ENCODE measurements at places on chromosomes 5 and 9. TPM values are rescaled to one million over a fixed set of nuclear protein-coding genes. Genes with fewer than 3 reads are reported as not detected.
A peak's percentile ranks its signal among the peaks of the same experiment; 100 is the strongest.

GRCh38 chr9:38386319-38386895, 6.1 kb upstream of the ALDH1B1 start:
- no peak for DNase-seq
- no peaks in the 10 kb centered on the region for H3K36me3 ChIP-seq
- peak overlapping the region; percentile 99 for H3K27ac ChIP-seq
- H3K4me3 ChIP-seq: no peak overlapping the region
- no peaks in the 10 kb centered on the region for H3K27me3 ChIP-seq

DNA sequence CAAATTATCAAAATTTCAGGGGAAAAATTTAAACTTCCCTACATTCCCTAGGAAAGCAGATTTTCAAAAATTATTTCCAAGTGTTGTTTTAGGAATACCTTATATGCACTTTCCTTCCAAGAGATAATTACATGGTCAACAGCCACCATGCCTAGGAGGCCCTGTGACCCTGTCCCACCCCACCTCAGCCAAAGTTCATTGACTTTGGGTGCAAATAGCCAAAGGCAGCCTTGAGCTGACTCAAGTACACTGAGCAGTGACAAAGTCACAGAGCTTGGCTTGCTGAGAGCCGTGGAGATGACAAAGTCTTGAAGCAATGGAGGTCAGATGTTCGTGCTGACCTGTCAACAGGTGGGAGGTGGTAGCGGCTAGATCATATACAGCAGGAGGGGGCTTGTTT, 24.3 kb upstream of the FBP1 start:
- no peaks in the 10 kb centered on the region for H3K4me1 ChIP-seq
- H3K27me3 ChIP-seq: no peaks in the 10 kb centered on the region
- no peak overlapping the region for H3K4me3 ChIP-seq
- DNase-seq: no peak

DNA sequence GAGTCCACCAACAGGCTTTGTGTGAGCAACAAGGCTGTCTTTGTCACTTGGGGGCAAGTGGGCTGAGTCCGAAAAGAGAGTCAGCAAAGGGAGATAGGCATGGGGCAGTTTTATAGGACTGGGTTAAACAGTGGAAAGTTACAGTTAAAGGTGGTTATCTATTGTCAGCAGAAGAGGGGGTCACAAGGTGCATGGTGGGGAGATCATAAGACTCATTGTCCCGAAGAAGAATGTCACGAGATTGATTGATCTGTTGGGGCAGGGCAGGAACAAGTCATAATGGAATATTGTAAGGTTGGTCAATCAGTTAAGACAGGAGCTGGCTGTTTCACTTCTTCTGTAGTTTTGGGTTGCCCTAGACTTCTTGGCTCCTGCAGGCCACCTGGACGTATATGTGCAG, 7.6 kb upstream of the HMGCS1 start:
- H3K4me3 ChIP-seq: no peak overlapping the region
- no peak for DNase-seq
- no peak overlapping the region for H3K27ac ChIP-seq

Gene PCDHGB6
- 9.5 TPM for total RNA-seq

Gene DNAJB5
- total RNA-seq: 96.0 TPM

GRCh38 chr5:75844301-75844700, 127.1 kb upstream of the POC5 start:
- no peaks in the 10 kb centered on the region for H3K27me3 ChIP-seq
- no peak overlapping the region for H3K4me3 ChIP-seq
- no peaks in the 10 kb centered on the region for H3K4me1 ChIP-seq

GRCh38 chr9:104856413-104856941, 71.5 kb downstream of the ABCA1 start:
- H3K36me3 ChIP-seq: no peaks in the 10 kb centered on the region
- no peak overlapping the region for H3K4me3 ChIP-seq
- no peak overlapping the region for H3K27ac ChIP-seq

DNA sequence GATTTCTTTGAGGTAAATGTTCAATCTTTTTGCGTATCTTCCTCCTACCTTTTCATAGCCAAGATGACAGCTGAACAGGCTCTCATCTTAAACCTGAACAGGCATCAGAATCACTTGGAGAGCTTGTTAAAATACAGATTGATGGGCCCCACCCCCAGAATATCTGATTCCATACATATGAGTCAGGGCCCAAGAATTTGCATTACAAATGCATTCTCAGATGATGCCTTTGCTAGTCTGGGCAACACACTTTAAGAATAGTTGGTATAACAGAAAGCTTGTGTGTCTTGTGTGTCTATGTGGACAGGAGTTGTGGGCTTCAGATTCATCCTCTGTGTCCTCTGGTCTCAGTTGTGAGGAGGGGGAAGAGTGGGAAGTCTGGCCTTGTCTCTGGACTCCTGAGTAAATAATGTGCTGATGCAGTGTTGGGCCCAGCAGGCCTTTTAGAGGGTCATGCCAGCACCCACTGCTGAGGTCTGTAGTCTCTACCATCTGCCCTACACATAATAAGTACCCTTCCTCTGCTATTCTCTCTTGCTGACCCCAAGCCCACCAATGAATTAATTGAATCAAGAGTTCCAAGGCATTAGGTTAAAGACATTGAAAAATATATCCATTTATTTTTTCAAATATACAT, 43.1 kb downstream of the PTCD2 start:
- DNase-seq: no peak
- H3K27ac ChIP-seq: no peak overlapping the region
- H3K27me3 ChIP-seq: no peaks in the 10 kb centered on the region
- H3K4me1 ChIP-seq: no peaks in the 10 kb centered on the region

- no peak for DNase-seq
- H3K4me1 ChIP-seq: peaks cover 4% of the 10 kb centered on the region
- no peaks in the 10 kb centered on the region for H3K36me3 ChIP-seq
- H3K27me3 ChIP-seq: no peaks in the 10 kb centered on the region
- H3K27ac ChIP-seq: no peak overlapping the region
- H3K4me3 ChIP-seq: no peak overlapping the region
Observed at GRCh38 chr5:96144289-96144688, 182.6 kb upstream of the ELL2 start.

Gene SPATA6L
- total RNA-seq: 6.7 TPM

DNA sequence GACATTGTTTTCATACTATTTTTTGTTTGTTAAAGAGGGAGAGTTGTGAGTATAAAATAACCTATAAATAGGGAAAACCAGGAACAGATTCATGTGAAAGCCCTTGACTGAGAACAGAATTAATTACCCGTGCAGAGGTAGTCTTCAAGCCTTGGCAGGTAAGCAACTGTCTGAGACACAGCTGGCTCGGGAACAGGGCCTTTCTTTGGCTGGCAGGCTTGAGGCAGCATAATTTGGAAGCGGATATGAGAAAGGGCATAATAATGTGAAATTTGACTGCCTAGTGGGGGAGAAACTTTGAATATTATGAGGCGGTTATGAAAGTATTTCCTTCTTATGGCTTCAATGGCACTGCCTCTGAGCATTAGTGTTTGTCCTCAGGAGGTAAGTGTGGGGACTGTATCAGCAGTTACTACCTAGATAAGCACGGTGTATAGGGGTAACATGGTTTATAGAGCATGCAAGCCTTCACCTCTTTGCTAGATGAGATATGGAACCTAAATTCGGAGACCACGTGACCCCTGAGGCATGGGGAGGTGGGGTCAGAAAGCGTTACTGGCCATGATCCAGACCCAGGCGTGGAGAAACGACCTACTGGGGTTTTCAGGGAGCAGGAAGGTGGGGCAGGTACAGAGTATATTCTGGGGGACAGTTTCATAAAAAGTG, 210.2 kb upstream of the GAS1 start:
- no peak overlapping the region for H3K4me3 ChIP-seq
- H3K36me3 ChIP-seq: no peaks in the 10 kb centered on the region
- H3K27me3 ChIP-seq: no peaks in the 10 kb centered on the region
- no peak for DNase-seq
- peaks cover 4% of the 10 kb centered on the region for H3K4me1 ChIP-seq

DNA sequence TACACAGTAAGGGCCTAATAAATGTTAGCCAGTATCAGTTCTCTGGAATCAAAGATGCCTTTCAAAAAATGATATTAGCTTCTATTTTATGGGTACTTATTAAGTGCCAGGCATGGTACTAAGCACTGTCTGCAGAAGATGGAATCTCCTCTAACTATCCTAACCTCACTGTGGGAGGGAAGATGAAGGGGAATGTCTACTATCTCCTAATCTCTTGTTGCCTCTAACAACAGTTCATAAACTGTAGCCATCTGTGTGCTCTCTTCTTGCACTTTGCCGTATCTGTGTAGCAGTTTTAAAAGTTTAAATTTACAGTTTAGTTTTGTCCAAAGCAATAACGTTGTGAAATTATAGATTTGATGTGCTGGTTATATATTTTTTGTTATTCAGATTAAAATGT, 99.6 kb upstream of the CCDC112 start:
- H3K4me1 ChIP-seq: no peaks in the 10 kb centered on the region
- no peak overlapping the region for H3K27ac ChIP-seq
- H3K36me3 ChIP-seq: no peaks in the 10 kb centered on the region
- H3K4me3 ChIP-seq: no peak overlapping the region
- no peaks in the 10 kb centered on the region for H3K27me3 ChIP-seq

- H3K4me1 ChIP-seq: no peaks in the 10 kb centered on the region
- H3K4me3 ChIP-seq: no peak overlapping the region
- no peak for DNase-seq
Observed at GRCh38 chr5:143448518-143448917, 45.0 kb upstream of the NR3C1 start.

DNA sequence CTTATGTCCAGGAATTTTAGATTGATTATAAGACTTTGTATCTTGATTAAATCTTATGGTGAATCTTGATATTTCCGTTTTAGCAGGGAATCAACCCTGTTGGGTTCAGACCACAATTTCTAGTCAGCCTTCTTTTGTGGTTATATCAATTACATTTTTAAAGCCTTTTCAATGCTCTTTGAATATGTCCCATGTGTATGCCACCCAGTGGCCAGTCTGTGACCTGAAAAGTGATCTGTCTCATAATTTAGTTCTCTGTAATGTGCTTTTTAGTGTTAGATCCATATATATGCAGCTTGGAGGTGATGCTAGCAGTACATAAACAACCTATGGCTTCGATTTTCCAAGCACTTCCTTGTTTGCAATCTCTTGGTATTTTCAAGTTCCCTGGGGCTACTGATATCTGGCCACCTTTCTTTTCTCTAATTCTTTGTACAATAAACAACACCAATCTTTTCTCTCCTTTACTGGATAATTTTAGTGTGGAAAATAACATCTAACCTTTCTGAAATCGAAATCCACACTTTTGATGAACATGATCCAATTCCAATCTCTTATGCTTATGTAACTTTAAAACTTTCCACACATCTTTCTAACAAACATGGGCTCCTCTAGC, 28.8 kb downstream of the PDE8B start:
- no peaks in the 10 kb centered on the region for H3K36me3 ChIP-seq
- H3K27me3 ChIP-seq: no peaks in the 10 kb centered on the region
- no peak for DNase-seq
- H3K4me1 ChIP-seq: no peaks in the 10 kb centered on the region

Gene SLC36A2
- not detected for total RNA-seq

Gene EXOC3
- total RNA-seq: 65.2 TPM

DNA sequence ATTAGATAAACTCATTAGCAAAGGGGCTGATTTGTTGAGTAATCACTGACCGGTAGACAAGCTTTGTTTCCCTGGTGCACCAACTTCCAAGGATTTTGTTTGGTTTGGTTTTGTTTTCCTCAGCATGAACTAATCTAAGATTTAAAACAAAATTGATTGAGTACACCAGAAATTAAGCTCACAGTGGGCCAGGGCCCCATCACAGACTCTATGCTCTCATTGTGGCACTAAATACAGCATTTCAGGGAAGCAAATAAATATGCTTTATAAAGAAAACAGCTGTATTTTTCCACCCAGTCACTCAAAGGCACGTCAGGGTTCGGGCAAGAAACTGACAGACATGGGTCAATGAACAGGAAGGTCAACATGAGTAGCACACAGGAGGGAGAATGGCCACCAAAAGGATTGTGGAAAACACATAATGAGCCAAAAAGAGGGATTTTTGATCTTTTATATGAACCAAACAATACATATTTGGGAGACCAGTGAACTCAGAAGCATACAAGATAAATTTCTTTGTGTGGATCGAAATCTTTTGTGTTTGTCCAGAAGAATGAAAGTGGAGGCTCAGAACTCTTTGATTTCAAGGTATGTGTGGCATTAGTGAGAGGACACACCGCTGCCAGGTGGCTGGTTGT, 8.8 kb downstream of the CFAP77 start:
- no peak for DNase-seq
- H3K4me1 ChIP-seq: no peaks in the 10 kb centered on the region
- peaks cover 2% of the 10 kb centered on the region for H3K27me3 ChIP-seq
- no peak overlapping the region for H3K4me3 ChIP-seq
- H3K27ac ChIP-seq: no peak overlapping the region

Gene SLC1A1
- total RNA-seq: 3.2 TPM

GRCh38 chr9:129359916-129360536, 182.0 kb upstream of the IER5L start:
- H3K4me3 ChIP-seq: no peak overlapping the region
- no peaks in the 10 kb centered on the region for H3K27me3 ChIP-seq
- peak; percentile 33 for DNase-seq
- no peaks in the 10 kb centered on the region for H3K36me3 ChIP-seq
- H3K4me1 ChIP-seq: no peaks in the 10 kb centered on the region

Gene RIOK2
- total RNA-seq: 22.0 TPM

Gene CRB2
- total RNA-seq: not detected

DNA sequence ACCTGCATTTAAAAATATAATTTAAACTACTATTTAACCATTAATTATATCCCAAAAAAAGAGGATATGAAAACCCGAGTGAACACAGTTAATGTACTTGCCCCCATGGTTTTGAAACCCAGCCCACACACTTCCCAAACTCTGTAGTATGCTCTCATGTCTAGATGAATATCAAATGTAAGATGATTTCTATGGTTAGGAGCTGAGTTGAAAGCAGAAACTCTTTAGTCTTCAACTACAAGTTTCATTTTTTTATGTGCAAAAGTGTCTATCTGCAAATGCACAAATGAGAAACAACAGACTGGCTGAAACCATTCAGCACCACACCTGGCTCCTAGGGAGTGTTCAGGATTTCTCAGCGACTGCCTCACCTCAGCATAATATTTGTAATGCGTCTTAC, 183.3 kb downstream of the SEMA5A start:
- DNase-seq: no peak
- H3K4me1 ChIP-seq: no peaks in the 10 kb centered on the region
- H3K4me3 ChIP-seq: no peak overlapping the region
- H3K27me3 ChIP-seq: no peaks in the 10 kb centered on the region

Gene SNCAIP
- total RNA-seq: 14.7 TPM

Gene ARAP3
- 21.4 TPM for total RNA-seq

- no peak for DNase-seq
- H3K4me3 ChIP-seq: no peak overlapping the region
- no peak overlapping the region for H3K27ac ChIP-seq
- no peaks in the 10 kb centered on the region for H3K27me3 ChIP-seq
Observed at GRCh38 chr9:84481636-84482218, 141.2 kb upstream of the SLC28A3 start.

Gene C1QTNF2
- total RNA-seq: 9.1 TPM

- H3K27ac ChIP-seq: no peak overlapping the region
- H3K4me1 ChIP-seq: no peaks in the 10 kb centered on the region
- H3K27me3 ChIP-seq: no peaks in the 10 kb centered on the region
Observed at GRCh38 chr9:133234577-133235322, 25.7 kb upstream of the OBP2B start.

GRCh38 chr9:89929673-89930480, 325.1 kb downstream of the GADD45G start:
- no peaks in the 10 kb centered on the region for H3K4me1 ChIP-seq
- DNase-seq: no peak
- H3K36me3 ChIP-seq: no peaks in the 10 kb centered on the region

- no peaks in the 10 kb centered on the region for H3K36me3 ChIP-seq
- no peak overlapping the region for H3K27ac ChIP-seq
- peak; percentile 94 for DNase-seq
- H3K4me3 ChIP-seq: no peak overlapping the region
Observed at GRCh38 chr9:87713278-87713987, 12.5 kb upstream of the CTSL start.
